AG10803 (cell line): ENCODE measurements at places on chromosomes 2 and 18.

DNA sequence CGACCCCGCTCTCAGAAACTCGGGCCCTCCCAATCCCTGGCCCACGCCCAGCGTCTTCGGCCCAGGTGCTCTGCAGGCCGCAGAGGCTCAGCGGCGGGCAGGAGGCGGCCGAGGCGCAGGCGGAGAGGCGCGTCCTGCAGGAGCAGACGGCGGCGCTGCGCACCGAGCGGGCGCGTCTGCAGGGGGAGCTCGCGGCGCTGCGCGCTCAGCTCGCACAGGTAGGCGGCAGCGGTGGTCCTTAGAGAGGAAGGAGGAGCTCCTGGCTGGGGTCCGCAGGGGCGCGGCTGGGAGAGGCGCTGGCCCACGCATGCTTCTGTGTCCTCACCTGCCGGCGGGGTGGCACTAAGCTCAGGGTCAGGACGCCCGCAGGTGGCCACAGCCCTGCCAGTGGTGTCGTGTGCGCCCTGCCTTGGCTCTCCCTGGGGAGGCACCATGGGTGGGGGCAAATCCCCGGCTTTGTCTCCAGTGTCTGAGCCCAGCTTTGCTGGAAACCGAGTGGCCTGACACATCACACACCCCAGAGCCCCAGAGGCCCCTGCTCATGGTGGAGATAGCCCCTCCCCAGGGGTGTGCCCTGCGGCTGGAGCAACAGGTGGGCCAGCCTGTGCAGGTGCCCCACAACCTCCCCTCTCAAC, 14.9 kb upstream of the SNED1 start:
- no peak for DNase-seq

DNA sequence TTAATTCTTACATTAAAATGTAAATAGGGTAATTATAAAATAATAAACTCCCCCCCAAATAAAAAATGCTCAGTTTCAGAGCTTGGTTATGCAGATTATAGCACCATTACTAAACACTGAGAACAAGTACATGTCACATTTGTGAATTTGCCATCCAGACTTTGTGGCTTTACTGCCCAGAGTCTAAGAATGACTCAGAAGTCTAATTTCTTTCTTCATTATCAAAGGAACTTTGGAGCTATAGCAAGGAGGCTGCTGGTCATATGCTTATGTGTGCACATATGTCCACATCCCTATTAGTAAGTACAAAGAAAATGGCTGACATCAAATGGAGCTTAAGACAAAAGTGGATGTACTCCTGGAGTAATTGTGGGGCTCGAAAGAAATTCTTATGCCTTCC, 248.5 kb upstream of the SESTD1 start:
- DNase-seq = peak; percentile 3

DNA sequence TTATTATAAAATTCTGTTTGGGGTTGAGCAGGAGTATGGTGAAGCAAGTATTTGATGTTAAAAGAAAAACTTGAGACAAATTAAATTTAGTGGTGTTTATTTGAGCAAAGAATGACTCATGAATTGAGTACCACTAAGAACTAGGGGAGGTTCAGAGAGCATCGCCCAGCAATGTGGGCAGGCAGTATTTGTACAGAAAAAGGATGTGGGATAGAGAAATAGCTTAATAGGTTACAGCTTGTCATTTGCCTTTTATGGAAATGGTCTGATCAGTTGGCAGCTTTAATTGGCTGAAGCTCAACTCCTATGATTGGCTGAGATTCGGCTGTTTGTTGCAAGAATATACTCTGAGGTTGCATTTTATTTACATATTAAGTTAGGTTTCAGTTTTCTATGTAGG, 68.2 kb downstream of the LRATD1 start:
- DNase-seq = peak; percentile 48

- no peak for DNase-seq
Observed at GRCh38 chr2:7691961-7692656, 774.9 kb downstream of the RNF144A start.

DNA sequence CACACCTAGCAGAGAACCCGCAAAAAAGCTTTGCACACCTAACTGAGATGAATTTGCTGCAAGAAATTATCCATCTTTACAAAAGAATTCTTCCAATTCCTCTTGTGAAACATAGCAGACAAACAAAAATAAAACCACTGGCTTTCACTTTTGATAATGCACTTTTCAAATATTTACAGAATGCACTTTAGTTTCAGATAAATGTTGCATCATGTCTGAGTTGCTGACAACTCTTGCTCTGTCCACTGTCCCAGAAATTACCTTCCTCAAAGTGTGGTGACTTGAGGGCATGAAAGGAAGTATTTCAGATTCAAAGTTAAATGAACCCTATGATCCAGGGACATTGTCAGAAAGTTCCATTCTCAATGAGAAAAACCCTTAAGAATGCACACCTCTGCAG, 256.2 kb upstream of the PARD3B start:
- DNase-seq = no peak

DNA sequence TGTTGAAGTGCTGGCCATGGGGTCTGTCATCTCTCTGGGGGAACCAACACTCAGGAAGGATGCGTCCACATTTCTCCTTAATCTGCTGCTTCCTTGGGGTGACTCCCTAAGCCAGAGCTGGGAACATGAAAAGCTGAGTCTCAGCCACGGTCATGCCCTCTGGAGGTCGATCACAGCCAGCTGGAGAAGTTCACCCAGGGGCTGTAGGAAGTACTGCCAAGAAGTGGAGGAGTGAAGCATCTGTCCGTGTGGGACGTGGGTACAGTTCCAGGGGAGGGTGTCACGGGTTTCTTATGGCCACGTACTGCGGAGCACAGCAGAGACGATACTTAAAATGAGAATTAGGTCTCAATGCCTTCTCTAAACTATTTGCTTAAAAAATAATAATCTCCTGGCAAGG, 42.4 kb upstream of the IGFBP2 start:
- peak; percentile 58 for DNase-seq

GRCh38 chr2:172869861-172870260, 134.2 kb downstream of the RAPGEF4 start:
- DNase-seq = no peak

DNA sequence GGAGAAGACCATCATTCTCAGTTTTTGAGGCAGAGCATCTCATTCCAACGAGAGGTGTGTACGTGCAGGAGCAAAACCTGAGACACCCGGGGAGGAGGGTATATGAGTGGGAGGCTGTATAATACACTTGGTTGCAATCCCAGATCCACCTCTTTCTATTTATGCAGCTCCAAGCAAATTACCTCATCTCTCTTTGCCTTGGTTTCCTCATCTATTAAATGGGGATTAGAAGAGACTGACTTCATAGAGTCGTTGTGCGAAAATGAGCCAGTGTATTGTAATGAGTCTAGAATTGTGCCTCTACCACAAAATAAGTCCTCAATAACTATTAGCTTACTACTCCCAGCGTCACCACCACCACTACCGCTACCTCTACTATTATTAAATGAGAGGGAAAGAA, 40.1 kb downstream of the TGOLN2 start:
- no peak for DNase-seq

GRCh38 chr2:176643646-176644045, 374.4 kb downstream of the MTX2 start:
- DNase-seq = no peak
